ENCODE measurements at places on chromosomes 7 and 10. TPM values are rescaled to one million over a fixed set of nuclear protein-coding genes. Genes with fewer than 3 reads are reported as not detected.

DNA sequence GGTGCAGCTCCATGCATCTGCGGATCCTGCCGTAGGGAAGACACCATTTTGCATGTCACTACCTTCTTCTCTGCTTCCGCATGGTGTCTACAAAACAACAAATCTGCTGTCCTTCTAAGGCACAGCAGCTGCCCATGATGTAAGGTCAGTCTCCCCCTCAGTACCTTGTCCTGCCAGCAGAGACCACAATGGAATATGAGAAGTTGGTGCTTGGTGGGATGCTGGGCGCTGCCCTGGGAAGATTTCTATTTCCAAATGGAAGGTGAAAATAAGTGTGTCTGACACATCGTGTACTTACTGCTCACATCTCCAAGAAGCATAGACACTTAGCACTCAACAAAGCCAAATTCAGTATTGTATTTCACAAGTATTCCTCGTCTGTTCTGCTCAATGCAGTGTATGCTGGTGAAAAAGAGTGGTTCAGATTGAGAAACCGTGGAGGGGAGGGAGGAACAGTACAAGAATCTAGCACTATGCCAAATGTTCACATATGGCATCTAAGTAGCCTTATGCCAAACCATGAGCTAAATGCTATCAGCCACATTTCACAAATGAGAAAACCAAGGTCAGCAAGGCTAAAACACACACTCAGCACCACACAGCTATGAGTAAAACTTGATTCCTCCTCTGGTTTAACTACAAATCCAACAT lies 95.0 kb downstream of the GRB10 start:
- DNase-seq, result no peak

Gene TOMM7
- total RNA-seq, result 148 TPM

DNA sequence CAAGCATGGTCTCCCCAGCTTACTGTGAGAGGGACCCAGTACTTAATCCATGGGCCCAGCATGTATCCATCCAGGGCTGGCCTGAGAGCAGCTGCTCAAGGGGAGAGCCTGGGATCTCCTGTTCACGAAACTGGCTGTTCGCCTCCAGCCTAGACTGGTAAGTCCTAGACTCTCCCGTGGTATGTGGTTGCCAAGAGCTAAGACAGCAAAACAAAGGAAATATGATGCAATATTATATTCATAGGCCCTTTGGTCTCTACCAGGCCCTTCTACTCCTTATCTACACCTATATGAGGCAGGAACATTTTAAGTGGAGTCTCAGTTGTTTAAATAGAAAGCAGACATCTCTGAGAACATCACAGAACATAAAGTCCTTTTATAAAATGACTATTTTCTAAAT lies 28.9 kb upstream of the STK17A start:
- DNase-seq, result no peak

GRCh38 chr7:7175075-7175695 lies 7.2 kb upstream of the C1GALT1 start:
- DNase-seq, result no peak

- DNase-seq, result no peak
Observed at GRCh38 chr7:43353902-43354301, 229.0 kb upstream of the STK17A start.

Gene ST8SIA6
- 1.4 TPM for total RNA-seq

- no peak for DNase-seq
Observed at GRCh38 chr7:121175826-121176225, 153.0 kb upstream of the WNT16 start.

Gene SLC29A3
- total RNA-seq, result 4.6 TPM

Gene MACC1
- total RNA-seq, result 0.28 TPM

Gene FZD8
- total RNA-seq, result 6.6 TPM

Gene TUBB8
- total RNA-seq, result not detected
